Renal pelvis (tissue), 12 donors: ENCODE measurements at places on chromosomes 7 and 10. TPM values are rescaled to one million over a fixed set of nuclear protein-coding genes. Genes with fewer than 3 reads are reported as not detected.

GRCh38 chr10:76337641-76338040 lies 906.2 kb downstream of the LRMDA start:
- no peak for DNase-seq

DNA sequence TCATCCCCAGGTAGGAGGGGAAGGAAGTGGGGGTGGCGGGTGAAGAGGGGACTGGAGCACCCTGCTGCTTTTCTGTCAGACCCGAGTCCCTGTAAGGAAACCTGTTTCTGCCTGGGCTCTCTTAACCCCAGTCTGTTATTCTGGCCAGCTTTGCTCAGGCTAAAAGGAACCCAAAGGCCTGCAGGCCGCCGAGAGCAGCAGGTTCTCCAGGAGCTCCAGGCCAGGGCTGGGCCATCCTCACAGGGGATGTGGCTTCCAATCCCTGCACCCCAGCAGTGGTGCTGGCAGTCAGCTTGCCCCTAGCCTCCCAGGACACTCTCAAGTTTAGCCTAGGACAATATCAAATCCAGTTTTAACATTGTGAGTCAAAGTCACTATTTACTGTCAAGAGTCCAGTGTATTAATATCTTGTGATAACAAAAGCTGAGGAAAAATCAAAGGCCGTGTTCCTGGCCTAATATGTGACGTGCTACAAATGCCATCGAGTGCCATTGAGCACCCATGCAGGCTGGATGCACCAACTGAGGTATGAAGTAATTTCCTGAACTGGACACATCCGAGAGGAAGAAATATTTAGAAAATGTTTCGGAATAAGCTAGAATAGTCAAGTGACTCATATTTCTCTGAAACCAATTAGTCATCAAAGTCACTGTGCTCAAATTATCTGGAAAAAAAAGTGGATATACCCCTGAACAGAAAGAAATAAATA lies 7.0 kb downstream of the PKD1L1 start:
- DNase-seq = no peak

- no peak for DNase-seq
Measured at GRCh38 chr7:2709553-2710285, 21.7 kb downstream of the AMZ1 start.

GRCh38 chr7:46157931-46158330 lies 236.9 kb upstream of the IGFBP3 start:
- DNase-seq = no peak

DNA sequence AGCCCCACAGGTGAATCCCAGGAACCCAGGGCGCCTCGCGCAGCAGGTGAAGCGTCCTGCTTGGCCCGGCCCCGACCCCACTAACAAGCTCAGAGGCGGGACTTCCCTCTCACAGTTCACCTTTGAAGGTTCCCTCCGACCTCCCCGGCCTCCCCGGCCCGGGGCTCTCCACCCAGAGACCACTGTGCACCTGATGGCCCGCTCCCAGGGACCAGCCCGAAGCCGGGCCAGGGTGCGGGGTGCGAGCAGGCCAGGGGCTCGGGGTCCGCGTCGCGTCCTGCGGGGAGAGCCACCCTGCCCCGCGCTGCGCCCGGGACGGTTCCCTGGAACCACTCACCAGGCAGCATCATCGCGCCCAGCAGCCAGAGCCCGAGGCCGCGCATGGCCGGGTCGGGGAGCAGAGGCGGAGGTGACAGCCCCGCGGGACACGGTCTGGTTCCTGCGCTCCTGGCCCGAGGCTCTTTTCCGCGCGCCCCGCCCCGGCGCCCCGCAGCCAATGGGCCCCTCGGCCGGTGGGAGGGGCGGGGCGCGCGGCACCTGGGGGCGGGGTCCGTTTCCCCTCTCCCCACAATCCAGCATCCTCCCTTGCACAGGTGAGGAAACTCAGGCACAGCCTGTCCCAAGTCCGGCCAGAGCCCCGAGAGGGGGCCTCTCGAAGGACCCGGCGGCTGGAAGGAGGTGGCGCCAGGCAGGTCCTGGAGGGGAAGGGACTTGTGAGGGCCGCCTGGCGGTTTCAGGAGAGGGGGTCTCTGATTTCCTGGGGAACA lies at the start of gene ADAM8:
TSS of gene ADAM8 (minus strand) at position 434 of the 767 bp plus-strand sequence. CDS start at position 383, 51 bp downstream.
- DNase-seq = peak; percentile 37

Gene ITPRID1
- not detected for polyA plus RNA-seq

Gene CFAP46
- polyA plus RNA-seq = 7.4 TPM

Gene PLXNA4
- 14.6 TPM for polyA plus RNA-seq

Gene STEAP2
- 15.5 TPM for polyA plus RNA-seq

Gene CALHM2
- 14.4 TPM for polyA plus RNA-seq

Gene ANKRD30A
- not detected for polyA plus RNA-seq
